Effector memory CD4-positive, alpha-beta T cell (primary cell): ENCODE measurements at places on chromosomes 7 and 10.
A peak's percentile ranks its signal among the peaks of the same experiment; 100 is the strongest.

- H3K4me1 ChIP-seq = no peaks in the 10 kb centered on the region
- no peak overlapping the region for H3K4me3 ChIP-seq
- DNase-seq = no peak
- no peaks in the 10 kb centered on the region for H3K36me3 ChIP-seq
- no peak overlapping the region for H3K27ac ChIP-seq
These were observed 24.5 kb downstream of the RAPGEF5 start for GRCh38 chr7:22332461-22332870.

- no peak for DNase-seq
- no peaks in the 10 kb centered on the region for H3K36me3 ChIP-seq
- no peaks in the 10 kb centered on the region for H3K4me1 ChIP-seq
- no peak overlapping the region for H3K27ac ChIP-seq
- H3K27me3 ChIP-seq = no peaks in the 10 kb centered on the region
These were observed 380.7 kb upstream of the SHH start for GRCh38 chr7:156192921-156193320.

GRCh38 chr7:79084423-79084822 lies 369.0 kb downstream of the MAGI2 start:
- no peak overlapping the region for H3K27ac ChIP-seq
- H3K4me1 ChIP-seq = no peaks in the 10 kb centered on the region
- no peaks in the 10 kb centered on the region for H3K36me3 ChIP-seq
- DNase-seq = no peak

GRCh38 chr10:35517431-35518181 lies 87.5 kb upstream of the GJD4 start:
- no peaks in the 10 kb centered on the region for H3K4me1 ChIP-seq
- no peak overlapping the region for H3K4me3 ChIP-seq
- no peak overlapping the region for H3K27ac ChIP-seq
- no peaks in the 10 kb centered on the region for H3K36me3 ChIP-seq
- no peak for DNase-seq
- H3K27me3 ChIP-seq = no peaks in the 10 kb centered on the region

GRCh38 chr7:74194686-74195085 lies 15.1 kb upstream of the LAT2 start:
- H3K27ac ChIP-seq = no peak overlapping the region
- no peaks in the 10 kb centered on the region for H3K27me3 ChIP-seq
- no peak for DNase-seq
- H3K4me3 ChIP-seq = no peak overlapping the region

DNA sequence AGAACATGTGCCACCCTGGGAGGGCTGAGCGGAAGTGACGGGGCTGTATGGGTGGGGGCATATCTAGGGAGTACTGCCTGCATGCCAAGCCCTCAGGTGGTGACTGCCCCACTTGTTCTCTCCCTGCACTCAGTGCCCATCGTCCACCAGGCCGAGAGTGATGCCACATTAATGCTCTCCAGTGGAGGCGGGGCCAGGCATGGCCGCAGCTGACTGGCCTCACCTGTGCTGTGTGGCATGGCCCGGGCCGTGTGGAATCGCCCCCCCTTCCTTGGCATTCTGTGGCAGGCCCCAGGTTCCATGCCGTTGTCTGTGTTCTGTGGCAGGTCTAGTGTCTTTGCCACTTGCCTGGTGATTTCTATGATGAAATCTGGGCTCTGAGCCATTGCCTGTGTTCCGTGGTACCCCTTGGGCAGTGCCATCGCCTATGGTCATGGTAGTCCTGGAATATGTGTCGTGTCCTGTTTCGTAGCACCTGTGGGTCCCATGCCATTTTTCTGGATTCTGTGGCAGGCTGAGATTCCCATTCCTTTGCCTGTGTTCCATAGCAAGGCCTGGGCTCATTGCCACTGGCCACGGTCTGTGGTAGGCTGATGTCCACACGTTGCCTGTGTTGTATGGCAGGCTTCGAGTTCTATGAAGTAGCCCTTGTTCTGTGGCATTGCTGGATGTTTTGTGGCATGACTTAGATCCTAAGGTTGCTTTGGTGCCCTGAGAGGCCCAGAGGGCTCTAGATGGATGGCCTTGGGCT lies 8.9 kb downstream of the FLNC start:
- H3K4me3 ChIP-seq = no peak overlapping the region
- H3K27ac ChIP-seq = no peak overlapping the region
- H3K36me3 ChIP-seq = no peaks in the 10 kb centered on the region
- no peaks in the 10 kb centered on the region for H3K4me1 ChIP-seq
- no peak for DNase-seq
- no peaks in the 10 kb centered on the region for H3K27me3 ChIP-seq

GRCh38 chr7:107063245-107064120 lies 19.0 kb downstream of the PRKAR2B start:
- H3K36me3 ChIP-seq = no peaks in the 10 kb centered on the region
- no peaks in the 10 kb centered on the region for H3K4me1 ChIP-seq
- no peak overlapping the region for H3K4me3 ChIP-seq
- DNase-seq = no peak

DNA sequence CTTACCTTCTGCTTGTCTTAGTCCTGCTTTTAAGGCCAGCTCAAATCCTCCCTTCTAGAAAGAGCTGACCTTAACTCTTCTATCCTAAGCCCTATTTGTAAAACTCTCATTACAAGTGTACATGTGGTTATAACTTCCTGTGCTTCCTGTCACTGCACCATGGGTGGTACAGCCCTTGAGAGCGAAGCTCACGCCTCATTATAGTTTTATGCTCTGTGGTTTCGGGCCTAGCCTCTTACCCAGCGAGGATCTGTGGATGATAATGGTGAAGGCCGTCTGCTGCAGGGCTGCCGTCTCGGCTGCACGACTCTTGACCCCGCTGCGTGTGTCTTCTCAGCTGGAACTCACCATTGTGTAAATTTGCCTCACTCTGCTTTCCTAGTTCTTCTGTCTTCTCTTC lies 74.6 kb downstream of the CUL1 start:
- H3K4me3 ChIP-seq = peak overlapping the region; percentile 22
- peaks cover 10% of the 10 kb centered on the region for H3K36me3 ChIP-seq
- H3K27me3 ChIP-seq = no peaks in the 10 kb centered on the region
- peaks cover 17% of the 10 kb centered on the region for H3K4me1 ChIP-seq

- no peaks in the 10 kb centered on the region for H3K27me3 ChIP-seq
- DNase-seq = no peak
- H3K4me1 ChIP-seq = no peaks in the 10 kb centered on the region
- no peaks in the 10 kb centered on the region for H3K36me3 ChIP-seq
- H3K4me3 ChIP-seq = no peak overlapping the region
- H3K27ac ChIP-seq = no peak overlapping the region
These were observed 270.1 kb downstream of the TCERG1L start for GRCh38 chr10:131041441-131041840.

DNA sequence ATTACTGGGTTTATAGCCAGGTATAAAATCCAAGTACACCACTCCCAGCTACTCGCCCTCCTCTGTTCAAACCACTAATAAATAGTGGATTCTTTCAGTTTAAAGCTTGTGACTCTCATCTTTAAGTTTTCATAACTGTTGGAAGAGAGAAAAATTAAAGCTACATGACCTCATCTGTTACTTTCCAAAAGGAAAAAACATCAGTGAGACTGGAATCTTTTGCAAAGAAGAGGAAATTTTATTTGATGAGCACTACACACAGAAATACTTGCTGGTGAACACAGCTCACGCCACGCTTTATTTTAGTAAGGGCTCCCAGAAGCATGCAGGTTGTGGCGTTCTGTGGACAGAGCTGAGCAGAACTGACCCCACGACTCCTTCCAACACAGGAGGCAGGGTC lies 527.0 kb upstream of the MGMT start:
- H3K4me1 ChIP-seq = no peaks in the 10 kb centered on the region
- no peaks in the 10 kb centered on the region for H3K36me3 ChIP-seq
- no peak overlapping the region for H3K4me3 ChIP-seq

DNA sequence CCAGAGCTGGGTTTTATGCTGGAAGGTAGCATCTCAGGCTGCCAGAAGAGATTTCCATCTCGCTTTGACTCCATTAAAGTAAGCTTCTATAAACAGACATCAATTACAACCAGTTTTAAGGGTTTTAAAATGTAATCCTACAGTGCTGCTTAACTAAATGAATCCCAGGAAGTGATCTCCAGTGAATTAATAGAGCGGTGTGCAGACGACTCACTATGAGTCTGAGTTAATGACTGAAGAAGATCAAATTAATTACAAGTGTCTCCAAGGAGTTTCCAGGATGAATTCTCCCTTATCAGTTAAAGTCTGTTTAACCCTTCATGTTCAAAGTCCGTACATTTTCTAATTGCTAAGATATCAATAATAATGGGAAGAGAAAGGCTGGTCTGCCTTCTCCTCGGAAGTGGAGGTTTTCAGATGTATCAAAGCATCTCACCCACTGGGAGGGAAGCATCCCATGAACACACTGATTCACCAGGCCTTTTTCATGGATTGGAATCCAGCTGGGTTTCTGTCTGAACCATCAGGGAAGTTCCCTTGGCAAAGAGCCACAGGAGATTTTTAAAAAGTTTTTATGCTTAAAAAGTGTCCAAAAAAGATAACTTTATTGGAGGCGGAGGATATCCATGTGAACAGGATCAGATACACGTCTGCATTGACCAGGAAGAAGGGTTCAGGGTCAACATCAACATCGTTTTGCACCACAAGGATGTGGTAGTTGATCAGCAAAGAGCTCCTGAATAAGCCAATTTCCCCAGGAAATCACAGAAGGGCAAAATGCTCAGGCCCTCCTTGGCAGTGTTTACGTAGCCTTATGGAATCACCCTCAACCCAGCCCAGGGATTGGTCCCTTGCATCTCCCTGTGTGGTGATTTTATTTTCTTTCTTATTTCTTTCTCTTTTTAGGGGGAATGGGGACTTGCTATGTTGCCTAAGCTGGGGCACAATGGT lies 288.2 kb downstream of the POU6F2 start:
- H3K27me3 ChIP-seq = no peaks in the 10 kb centered on the region
- no peaks in the 10 kb centered on the region for H3K36me3 ChIP-seq
- DNase-seq = no peak
- no peak overlapping the region for H3K4me3 ChIP-seq
- no peak overlapping the region for H3K27ac ChIP-seq

DNA sequence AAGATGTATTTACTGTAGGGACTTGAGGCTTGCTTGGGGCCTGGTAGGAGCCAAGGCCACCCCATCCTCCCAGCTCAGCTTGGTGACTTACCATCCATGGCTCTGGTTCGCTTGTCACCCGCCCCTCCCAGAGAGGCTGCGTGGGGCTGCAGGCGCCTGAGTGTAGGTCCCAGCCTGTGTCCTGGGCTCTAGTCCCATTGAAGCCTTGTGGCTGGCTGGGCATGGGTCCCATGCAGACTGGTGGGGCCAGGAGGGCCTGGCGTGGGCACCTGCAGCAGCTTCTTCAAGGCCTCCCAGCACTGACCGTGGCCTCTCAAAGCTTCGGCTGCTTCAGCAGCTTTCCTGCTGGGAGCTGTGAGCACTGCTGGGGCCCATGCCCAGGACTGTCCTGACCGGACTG lies 118.1 kb downstream of the INPP5A start:
- no peaks in the 10 kb centered on the region for H3K36me3 ChIP-seq
- no peak overlapping the region for H3K27ac ChIP-seq
- no peak for DNase-seq
- no peak overlapping the region for H3K4me3 ChIP-seq
- H3K27me3 ChIP-seq = no peaks in the 10 kb centered on the region

GRCh38 chr10:119297207-119297968 lies 90.0 kb downstream of the GRK5 start:
- H3K4me3 ChIP-seq = no peak overlapping the region
- peaks cover 32% of the 10 kb centered on the region for H3K4me1 ChIP-seq
- no peak for DNase-seq
- no peaks in the 10 kb centered on the region for H3K36me3 ChIP-seq
- H3K27me3 ChIP-seq = no peaks in the 10 kb centered on the region

GRCh38 chr7:47833211-47833610 lies 115.1 kb downstream of the PKD1L1 start:
- H3K4me3 ChIP-seq = no peak overlapping the region
- no peak overlapping the region for H3K27ac ChIP-seq
- H3K27me3 ChIP-seq = no peaks in the 10 kb centered on the region
- H3K4me1 ChIP-seq = no peaks in the 10 kb centered on the region
- H3K36me3 ChIP-seq = no peaks in the 10 kb centered on the region

DNA sequence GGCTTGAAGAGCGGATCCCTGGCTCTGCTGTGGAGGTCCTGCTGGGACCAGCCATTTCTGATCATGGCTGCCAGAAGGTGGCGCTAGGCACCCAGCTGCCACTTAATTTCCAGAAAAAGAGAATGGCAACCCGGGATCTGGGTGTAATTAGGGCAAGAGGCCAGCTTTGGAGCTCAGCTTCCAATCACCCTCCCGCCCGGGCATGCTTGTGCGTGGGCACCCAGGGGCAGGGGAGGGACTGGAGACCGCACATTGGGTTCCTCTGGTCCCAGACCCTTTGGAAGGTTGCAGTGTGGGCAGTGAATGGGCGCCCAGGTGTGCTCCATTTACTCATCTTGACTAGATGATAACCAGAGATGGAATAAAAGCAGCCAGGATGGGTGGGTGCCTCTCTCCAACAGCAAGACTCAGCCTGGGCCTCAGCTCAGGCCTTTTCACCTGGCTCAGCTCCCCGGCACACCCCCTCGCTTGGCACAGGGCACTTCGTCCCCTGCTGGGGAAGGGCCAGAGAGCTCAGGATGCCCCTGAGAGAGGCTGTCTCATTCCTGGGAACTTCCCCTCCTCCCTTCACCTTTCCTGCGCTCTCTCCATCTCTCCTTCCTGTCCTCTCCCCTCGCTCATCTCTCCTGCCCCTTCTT lies 14.7 kb downstream of the FAM241B start:
- no peaks in the 10 kb centered on the region for H3K4me1 ChIP-seq
- H3K36me3 ChIP-seq = no peaks in the 10 kb centered on the region
- peaks cover 2% of the 10 kb centered on the region for H3K27me3 ChIP-seq

- no peak overlapping the region for H3K4me3 ChIP-seq
- H3K4me1 ChIP-seq = no peaks in the 10 kb centered on the region
- no peaks in the 10 kb centered on the region for H3K36me3 ChIP-seq
- H3K27me3 ChIP-seq = peaks cover 8% of the 10 kb centered on the region
- DNase-seq = no peak
These were observed 10.7 kb downstream of the PTF1A start for GRCh38 chr10:23202779-23203178.

DNA sequence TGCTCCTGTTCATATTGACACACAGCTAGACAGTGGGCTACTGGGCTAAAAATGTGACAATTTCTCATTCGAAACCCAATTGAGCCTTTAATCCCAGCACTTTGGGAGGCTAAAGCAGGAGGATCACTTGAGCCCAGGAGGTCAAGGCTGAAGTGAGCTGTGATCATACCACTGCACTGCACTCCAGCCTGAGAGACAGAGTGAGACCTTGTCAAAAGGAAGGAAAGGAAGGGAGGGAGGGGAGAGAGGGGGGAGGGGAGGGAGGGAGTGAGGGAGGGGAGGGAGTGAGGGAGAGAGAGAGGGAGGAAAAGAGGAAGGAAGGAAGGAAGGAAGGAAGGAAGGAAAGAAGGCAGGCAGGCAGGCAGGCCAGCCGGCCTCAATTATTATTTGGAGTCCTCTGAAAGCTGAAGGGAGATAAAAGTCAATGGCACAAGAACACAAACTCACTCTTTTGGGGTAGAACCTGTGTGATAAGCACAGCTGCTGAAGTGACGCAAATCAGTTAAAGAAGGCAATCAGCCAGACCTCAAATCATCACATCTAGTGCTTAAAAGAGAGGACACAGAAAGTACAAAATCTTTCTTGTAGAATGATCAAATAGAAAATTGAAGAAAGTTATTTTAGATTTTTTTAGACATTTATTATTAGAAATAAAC lies 98.1 kb downstream of the CCDC71L start:
- no peaks in the 10 kb centered on the region for H3K4me1 ChIP-seq
- no peaks in the 10 kb centered on the region for H3K27me3 ChIP-seq
- H3K4me3 ChIP-seq = no peak overlapping the region
- H3K36me3 ChIP-seq = no peaks in the 10 kb centered on the region
- no peak for DNase-seq
